Cortex of kidney (tissue), 1 donor: ENCODE measurements at places on chromosomes 13 and 19.

- no peak for DNase-seq
These were observed 200.1 kb downstream of the MZT1 start for GRCh38 chr13:72527333-72527732.

- DNase-seq = no peak
These were observed 318.3 kb downstream of the ZNF536 start for GRCh38 chr19:30690525-30690924.

GRCh38 chr13:30792285-30793000 lies 57.1 kb downstream of the ALOX5AP start:
- no peak for DNase-seq

- DNase-seq = no peak
These were observed 34.4 kb upstream of the NANOS3 start for GRCh38 chr19:13842291-13843103.

DNA sequence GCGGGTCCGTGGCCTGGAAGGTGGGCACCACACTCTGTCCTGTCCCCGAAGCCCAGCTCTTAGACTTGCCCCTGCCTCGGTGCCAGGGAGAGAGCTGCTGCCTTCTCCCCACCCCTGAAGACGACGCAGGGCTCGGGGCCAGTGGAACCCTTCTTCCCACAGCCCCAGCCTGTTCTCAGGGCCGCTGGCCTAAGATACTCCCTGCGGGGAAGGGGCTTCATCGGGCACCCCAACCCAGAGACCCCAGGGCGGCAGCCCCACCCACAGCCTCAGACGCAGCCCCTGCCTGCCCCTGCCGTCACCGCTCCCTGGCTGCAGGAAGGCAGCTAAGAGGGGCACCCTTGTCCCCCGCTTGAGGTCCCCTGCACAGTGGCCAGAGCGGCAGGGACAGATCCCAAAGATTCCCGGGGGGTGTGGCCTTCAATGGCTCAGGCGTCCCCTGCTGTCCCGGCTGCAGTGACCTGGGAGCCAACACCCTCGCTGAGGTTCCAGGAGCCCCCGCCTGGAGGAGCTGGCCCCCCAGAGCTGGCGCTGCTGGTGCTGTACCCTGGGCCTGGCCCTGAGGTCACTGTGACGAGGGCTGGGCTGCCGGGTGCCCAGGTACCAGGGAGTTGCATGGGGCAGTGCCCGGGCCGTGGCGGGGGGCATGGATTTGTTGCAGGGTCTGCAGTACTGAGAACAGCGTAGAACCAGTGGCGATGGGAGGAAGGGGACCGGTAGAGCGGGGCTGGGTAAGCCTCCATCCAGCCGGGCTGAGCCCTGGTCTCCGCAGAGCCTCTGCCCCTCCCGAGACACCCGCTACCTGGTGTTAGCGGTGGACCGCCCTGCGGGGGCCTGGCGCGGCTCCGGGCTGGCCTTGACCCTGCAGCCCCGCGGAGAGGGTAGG lies 1.0 kb downstream of the AMH start:
- DNase-seq = no peak

DNA sequence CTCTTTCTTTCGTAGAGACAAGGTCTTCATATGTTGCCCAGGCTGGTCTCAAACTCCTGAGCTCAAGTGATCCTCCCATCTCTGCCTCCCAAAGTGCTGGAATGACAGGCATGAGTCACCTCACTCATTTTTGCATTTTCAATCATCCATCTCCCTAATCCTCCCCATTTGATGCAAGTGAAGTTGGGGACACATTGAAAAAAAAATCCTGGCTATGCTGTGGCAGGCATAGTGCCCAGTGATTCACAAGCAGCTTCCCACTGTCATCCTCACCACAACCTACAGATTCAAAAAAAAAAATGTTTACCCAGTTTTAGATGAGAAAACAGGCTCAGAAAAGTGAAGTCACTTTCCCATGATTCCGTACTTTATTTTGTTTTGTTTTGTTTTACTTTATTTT lies 44.7 kb upstream of the USP29 start:
- no peak for DNase-seq

DNA sequence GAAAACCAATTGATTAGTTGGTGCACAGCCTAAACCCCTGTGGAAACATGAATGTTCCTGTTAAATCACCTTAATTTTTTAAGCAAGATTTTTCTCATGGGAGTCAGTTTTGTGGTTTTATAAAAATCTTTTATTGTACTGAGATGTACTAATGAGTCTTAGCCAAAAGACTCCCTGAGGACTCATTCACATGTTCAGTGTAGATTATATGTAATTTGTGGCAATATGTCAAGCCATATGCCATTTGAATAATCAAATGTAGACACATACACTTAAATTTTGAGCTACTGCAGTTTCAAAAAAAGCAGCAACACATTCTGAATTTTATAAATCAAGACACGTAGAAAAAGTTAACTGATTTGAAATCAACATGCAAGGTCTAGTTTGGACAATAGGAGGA lies 395.2 kb downstream of the MYO16 start:
- no peak for DNase-seq

- DNase-seq = no peak
These were observed 22.3 kb downstream of the TJP3 start for GRCh38 chr19:3730457-3730958.

DNA sequence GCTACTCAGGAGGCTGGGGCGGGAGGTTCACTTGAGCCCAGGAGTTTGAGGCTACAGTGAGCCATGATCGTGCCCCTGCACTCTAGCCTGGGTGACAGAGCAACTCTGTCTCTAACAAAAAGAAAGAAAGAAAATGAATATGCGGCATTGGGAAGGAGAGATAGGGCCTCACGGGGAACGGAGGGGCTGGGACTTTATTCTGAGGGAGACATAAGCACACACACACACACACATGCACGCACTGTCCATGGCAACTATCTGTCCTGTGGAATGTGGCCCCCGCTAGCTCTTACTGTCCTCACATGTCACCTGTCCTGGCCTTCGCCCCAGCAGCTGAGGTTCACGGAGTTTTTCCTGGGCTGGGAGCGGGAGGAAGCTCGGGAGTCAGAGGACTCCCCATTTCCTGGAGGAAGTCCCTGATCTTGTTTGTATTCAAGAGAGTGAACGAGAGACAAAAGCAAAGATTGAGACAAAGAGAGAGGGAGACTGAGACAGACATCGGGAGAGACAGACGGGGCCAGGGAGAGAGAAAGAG lies 654 bp downstream of the STAP2 start:
- no peak for DNase-seq

GRCh38 chr13:106681536-106681935 lies 113.6 kb upstream of the ARGLU1 start:
- no peak for DNase-seq

DNA sequence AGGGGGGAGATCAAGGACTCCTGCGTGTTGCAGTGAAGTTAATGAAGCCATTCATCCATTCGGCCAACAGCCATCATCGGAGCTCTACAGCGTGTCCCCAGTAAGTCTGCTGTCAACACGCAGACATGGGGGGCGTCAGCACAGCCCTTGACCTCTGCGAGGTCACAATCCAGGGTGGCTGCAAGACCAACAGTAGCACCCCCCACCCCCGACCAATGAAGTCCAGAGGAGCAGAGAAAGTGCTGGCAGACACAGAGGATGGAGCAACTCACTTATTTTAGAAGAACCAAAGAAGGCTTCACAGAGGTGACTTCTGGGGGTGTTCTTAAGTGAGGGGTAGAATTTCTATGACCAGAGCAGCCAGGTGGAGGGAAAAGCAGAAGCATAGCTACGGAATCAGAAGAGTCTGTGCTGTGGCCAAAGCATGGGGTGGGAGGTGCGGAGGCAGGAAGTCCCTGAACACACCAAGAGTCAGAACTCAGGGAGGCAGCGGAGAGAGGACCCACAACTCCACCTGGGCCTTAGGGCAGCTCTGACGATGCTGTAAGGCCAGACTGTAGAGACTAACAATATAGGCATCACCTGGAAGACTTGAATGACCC lies 185.4 kb downstream of the FOXO1 start:
- DNase-seq = no peak

DNA sequence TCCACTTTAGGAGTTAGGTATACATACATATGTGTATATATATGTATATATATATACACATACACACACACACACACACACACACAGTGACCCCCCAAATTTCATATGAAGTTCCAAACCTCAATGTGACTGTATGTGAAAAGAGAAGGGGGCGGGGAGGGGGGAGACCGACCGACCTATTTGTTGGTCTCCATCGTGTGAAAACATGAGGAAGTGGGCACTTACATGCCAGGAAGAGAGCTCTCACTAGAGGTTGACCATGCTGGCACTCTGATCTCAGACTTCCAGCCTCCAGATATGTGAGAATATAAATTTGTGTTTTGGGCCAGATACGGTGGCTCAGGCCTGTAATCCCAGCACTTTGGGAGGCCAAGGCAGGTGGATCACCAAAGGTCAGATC lies 24.6 kb downstream of the ZNF562 start:
- DNase-seq = no peak
